Stimulated activated CD4-positive, alpha-beta T cell treated with anti-CD3 and anti-CD28 coated beads, Interleukin-15, amount 100 ng/mL, for 24 hours (primary cell): ENCODE measurements at places on chromosomes 7 and 10.
A peak's percentile ranks its signal among the peaks of the same experiment; 100 is the strongest.

- DNase-seq: no peak
Measured at GRCh38 chr10:29186221-29186620, 102.6 kb upstream of the LYZL1 start.

DNA sequence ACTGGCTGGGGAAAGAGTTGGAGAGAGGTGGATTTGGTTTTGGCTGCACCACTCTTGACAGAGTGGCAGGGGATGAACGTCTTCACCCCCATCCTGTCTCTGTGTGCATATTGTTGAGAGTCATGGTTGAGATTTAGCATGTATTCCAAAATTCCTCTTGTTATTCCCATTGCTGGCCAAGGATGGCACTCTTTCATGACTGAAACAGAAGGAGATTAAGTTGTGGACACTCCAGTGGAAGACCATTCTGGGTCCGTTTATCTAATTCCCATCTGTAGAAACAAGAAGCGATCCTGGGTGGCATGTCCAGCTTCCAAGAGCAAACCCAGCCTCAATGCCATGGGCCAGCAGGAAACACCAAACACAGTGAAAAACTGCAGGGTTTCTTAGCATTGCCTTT lies 469.0 kb upstream of the IGFBP3 start:
- DNase-seq: no peak

DNA sequence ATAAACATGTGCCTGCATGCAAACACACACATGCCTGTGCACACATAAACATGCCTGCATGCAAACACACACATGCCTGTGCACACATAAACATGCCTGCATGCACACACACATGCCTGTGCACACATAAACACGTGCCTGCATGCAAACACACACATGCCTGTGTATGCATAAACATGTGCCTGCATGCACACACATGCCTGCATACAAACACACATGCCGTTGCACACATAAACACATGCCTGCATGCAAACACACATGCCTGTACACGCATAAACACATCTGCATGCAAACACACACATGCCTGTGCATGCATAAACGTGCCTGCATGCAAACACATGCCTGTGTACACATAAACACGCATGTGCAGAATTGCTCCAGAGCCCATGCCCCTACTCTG lies 22.4 kb downstream of the NKX6-2 start:
- no peak for DNase-seq

DNA sequence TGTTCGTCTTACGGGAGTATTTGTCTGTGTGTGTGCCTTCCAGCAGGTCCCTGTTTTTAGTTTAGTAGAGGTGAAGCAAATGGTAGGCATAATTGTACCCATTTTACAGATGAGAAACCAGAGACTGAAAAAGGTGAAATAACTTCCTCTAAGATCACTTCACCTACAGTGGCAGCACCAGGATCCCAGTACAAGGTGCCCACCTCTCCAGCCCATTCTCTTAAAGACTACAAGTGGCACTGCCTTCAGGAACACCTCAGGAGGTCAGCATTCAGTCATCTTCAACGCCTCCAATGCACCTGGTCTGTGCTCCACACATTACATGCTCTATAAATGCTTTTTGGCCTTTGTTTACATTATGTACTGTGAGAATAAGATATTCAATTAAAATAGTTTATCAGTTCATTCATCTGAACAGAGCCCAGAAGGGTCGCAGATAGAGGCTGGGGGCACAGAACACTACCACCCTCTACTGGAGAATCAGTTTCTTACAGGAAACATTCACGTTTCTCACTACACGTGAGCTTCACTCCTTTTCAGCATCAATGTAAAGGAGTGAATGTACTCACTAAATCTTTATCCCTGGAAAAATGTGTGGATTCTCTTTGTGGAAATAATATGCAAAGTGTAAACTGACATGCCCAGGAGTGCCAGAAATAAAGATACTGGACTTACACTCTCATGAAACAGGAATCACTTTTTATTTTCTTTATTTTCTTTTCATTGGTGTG lies 45.5 kb upstream of the ABLIM1 start:
- DNase-seq: peak; percentile 10

GRCh38 chr7:106418526-106418925 lies 133.7 kb upstream of the NAMPT start:
- no peak for DNase-seq
